Gastroesophageal sphincter (tissue), 4 donors: ENCODE measurements at places on chromosomes 2 and 18.

GRCh38 chr2:224158831-224159230, 119.7 kb upstream of the SERPINE2 start:
- no peak for ATAC-seq

- ATAC-seq: no peak
Observed at GRCh38 chr2:123002660-123003248, 1022.3 kb upstream of the CNTNAP5 start.

DNA sequence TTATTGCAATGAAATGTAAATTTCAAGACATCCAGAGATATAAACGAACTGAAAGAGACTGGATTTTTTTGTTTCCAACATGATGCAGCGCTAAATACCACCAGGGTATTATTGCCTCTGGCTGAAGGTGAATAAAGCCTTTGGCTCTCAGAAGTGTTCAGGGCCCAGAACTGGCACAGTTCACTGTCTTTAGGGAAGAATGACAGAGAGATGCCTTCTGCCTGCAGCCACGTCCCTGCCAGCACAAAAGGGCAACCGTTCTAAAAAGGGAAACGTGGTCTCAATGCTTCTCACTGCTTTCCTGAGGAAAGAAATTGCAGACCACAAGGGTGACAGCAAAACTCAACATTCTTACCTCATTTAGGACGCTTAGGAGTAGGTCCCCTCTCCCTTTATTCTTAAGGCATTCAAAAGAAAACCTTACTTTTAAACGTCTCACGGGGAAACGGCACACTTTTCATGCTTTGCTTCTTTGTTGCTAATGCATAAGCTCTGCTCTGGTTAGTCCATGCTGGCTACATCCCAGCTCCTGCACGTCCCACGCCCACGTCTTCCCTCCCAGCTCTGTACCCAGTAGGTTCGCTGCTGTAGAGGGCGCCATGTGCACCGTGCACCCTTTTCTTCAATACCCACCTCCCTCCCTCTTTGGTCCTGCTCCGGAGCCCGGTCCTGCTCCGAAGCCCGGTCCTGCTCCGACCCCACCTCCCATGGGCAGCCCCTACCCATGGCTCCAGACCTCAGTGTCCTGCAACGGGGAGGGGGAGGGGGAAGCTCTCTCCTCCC, 171.0 kb downstream of the HRH4 start:
- ATAC-seq: no peak

GRCh38 chr2:23330214-23330613, 54.8 kb upstream of the KLHL29 start:
- no peak for ATAC-seq

GRCh38 chr2:8239531-8240088, 442.2 kb upstream of the ID2 start:
- no peak for ATAC-seq

DNA sequence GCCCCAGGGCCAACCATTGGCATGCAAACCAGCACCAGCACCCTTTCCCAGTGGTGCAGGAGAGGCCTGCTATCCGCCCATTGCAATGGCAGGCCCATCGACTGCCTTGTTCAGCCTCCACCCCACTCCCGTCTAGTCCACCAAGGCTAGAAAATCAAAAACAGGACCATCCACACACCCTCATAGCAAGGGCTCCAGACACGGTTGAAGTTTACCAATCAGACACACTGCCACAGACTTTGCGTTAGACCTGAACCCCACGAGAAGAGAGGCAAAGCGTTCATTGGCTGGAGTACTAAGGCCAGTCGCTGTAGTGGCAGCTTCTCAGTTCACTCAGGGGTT, 95.3 kb upstream of the TEX51 start:
- no peak for ATAC-seq

- no peak for ATAC-seq
Observed at GRCh38 chr2:145088756-145089155, 568.8 kb upstream of the ZEB2 start.

DNA sequence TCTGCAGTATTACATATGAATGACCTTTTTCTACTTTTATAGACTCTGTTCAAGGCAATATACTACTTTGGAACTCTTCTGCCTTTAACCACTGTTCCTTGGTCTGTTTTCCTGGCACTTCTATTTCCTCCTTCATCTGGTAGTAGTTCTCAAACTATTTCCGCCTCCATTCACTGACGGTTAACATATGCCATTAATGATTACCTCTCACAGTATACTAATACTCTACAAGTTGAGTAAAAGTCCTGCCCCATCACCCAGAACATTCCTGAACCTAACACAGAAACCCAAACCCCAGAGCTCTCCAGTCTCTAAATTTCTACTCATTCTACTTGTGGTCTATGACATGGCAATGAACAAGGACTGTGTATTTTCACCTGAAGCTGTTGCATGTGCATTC, 4.5 kb downstream of the GFPT1 start:
- ATAC-seq: no peak

DNA sequence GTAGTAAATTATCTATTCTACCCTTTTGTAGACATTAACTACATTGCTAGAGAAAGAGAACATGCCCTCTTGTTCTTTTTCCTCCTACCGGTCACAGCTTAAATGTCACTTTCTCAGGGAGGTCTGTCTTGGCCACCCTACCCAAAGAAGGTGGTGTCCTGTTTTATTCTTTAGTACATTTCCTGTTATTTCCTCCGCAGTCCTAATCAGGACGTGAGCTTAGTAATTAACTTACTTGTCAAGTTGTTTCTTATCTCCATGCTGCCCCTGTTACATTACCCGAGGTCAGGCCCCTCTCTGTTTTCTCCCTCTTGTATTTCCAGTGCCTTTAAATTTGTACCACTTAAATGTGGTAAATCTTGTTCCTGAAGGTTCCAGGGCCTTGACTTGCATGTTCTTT, 73.7 kb upstream of the RMDN2 start:
- no peak for ATAC-seq

DNA sequence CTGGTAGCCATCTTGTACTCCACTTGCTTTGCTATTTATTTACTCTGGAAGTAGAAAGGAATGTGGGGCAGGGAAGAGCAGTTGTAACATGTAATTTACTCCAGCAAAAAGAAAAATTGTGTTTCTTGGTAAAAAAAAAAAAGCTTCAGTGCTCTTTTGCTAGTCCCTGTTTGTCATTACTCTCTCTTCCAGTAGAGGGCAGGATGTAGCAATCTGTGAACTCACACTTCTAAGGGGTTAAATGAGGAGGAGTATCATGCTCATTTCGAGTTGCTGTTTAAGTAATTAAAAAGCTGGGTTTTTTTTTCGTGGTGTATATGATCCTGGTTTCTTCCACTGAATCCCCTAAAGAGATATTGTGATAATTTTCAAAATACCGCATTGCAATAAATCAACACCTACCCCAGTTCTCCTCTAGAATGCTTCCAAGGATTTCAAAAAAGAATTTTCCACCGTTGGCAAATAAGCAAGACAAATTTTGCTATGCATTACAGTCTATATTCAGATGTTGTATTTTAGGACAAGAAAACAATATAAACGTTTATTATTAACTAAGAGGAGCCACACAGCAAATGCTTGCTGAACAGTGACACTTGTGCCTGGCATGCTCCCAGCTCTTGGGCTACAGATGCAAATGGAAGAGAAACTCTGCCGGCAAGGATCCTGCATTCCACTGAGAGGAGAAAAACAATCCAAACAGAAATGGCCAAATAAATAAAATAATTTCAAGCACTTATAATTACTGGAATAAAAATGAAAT, 261.6 kb downstream of the ASXL3 start:
- ATAC-seq: no peak

DNA sequence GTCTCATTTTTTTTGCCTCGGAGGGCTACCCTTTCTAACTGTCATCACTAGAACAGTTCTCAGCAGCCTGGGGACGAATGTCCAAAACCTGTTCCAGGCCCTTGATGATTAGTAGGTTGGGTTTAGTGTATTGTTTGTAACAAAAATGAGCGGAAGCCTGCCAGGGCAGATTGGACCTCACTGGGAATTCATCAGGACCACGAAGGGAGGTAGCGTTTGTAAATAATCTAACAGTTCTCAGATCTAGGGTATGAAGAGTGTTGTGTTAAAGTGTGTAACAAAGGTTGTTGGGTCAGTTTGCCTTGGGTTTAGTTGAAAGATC, 799 bp downstream of the CEP68 start:
- no peak for ATAC-seq

GRCh38 chr2:109209412-109209811, 80.4 kb downstream of the SH3RF3 start:
- peak; percentile 57 for ATAC-seq

GRCh38 chr2:12684471-12684936, 32.2 kb upstream of the TRIB2 start:
- ATAC-seq: peak; percentile 90

DNA sequence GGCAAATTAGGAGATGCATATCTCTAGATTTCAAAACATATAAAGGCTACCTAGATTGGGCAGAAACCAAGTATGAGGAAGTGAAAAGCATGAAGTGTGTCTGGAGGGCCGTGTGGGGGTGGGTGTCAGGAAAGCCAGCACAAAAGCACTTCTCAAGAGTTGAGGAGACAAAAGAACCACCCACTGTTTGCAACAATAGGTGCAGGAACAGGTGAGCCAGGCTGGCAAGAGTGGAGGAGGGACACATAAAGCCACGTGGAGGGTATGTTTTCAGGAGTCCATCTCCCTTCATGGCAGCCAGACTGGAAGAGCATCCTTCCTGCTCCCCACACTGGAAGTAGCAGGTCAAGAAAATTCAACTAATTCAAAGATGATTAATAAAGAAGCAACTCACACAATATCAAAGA, 96.4 kb downstream of the CERS6 start:
- no peak for ATAC-seq

DNA sequence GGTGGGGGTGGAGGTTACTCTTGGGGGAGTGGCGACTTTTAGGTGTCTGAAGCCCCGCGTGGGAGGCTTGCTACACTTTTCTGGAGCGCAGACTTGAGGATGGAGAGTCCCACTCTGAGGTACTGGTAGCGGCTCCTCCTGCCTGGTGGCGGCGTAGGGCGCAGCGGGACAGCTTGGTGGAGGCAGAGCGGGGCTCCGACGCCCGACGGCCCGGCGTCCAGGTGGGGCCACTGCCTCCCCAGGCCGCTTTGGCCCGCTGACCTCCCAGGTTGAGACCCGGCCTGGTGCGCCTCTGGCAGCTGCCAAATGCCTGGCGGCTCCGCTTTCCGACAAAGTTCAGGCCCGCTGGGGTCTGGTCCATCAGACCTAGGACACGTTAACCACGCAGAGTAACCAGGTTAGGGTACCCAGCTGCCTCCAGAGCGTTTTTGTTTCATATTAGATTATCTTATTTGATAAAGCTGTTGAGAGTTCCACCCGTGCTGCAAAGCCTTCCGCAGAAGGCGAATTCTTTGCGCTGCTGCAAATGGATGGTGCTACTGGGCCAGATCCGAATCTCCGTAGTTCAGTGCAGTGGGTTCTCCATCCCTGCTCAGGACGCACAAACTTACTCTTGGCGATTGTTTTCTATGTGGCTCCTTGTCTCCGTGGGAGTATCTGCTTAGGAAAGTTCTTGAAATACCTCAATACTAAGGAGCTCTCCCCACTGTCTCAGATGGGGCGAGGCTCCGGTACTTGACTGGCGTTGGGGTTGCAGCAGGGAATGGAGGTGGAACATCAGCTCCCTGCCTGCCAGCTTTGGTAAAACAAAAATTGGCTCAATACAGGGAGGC, 405.9 kb downstream of the XIRP2 start:
- no peak for ATAC-seq

GRCh38 chr2:118121101-118121500, 32.8 kb downstream of the INSIG2 start:
- ATAC-seq: no peak

DNA sequence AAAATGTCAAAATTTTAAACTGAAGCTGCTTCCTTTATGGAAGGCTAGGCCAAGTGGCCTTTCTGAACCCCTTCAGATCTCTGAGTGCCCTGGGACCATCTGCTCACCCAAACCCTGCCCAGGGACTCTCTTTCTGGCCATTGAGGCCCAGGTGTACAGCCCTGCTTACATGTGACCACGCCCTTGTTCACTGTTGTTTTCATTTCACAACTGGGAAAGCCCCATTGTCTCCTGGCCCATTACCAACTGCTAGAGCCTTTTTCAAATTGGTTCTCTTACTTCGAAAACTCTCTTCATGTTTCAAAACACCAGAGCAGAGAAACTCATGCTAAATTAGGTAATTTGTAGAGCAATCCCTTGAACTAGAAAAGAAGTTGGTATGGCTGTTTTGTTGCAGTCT, 219.5 kb upstream of the TANK start:
- no peak for ATAC-seq

- ATAC-seq: no peak
Observed at GRCh38 chr18:27363872-27364271, 178.8 kb upstream of the CHST9 start.

GRCh38 chr2:46615986-46616485, 136.7 kb downstream of the TMEM247 start:
- ATAC-seq: no peak

- ATAC-seq: no peak
Observed at GRCh38 chr2:29066997-29067605, 7.2 kb downstream of the PCARE start.
